ENCODE measurements at places on chromosomes 13 and 19.
A peak's percentile ranks its signal among the peaks of the same experiment; 100 is the strongest.

GRCh38 chr19:19185853-19186740 lies 5.9 kb downstream of the BORCS8 start:
- peak; percentile 57 for DNase-seq

DNA sequence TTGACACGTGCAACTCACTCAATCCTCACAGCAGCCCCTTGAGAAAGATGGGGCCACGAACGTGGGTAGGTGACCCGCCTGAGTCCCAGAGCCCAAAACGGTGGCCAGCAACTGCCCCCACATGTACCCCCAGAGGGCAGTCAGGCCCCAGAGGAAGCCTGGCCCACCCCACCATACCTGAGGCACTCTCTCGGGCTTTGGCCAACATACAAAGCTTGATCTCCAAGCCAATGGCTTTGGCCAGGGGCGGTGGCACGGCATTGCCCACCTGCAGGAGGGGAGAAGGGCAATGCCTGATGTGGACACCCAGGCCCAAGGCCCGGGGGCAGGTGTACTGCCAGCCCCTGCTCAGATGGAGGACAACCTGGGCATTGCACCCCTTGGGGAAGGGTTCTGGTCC lies 14.3 kb upstream of the EIF3G start:
- no peak for DNase-seq

DNA sequence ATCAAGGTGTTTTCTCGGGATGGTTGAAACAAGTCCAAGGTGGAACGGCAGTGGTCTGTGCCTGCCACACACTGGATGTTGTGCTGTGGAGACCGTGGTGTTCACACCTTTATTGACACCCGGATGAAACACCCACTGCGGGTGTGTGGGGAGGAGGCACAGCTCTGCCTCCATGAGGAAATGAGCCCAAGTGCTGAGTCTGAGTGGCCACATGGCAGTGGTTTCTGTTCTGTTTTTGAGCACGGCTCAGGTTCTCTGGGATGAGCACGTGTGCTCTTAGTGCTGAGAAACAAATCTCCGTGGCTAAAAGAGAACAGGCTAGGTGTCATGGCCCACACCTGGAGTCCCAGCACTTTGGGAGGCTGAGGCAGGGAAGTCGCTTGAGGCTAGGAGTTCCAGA lies 29.5 kb downstream of the UPF1 start:
- DNase-seq, result no peak

DNA sequence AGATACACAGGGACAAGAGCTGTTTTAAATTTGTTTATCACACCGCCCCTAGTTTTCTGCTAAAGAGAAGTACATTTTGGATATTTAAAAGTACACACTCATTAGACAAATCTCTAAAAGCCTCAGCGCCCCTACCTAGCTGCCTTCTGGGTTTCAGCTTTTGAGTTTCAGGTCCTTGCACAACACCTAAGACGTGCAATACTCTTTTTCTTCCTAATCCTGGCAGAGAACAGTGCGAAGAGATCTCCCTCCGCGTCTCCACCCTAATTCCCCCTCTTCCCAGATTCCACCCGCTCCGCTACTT lies 421 bp upstream of the KLF5 start:
- DNase-seq, result no peak

GRCh38 chr13:26819046-26819445 lies 58.5 kb upstream of the GPR12 start:
- no peak for DNase-seq

- no peak for DNase-seq
These were observed 7.4 kb downstream of the CCDC122 start for GRCh38 chr13:43872181-43872580.

DNA sequence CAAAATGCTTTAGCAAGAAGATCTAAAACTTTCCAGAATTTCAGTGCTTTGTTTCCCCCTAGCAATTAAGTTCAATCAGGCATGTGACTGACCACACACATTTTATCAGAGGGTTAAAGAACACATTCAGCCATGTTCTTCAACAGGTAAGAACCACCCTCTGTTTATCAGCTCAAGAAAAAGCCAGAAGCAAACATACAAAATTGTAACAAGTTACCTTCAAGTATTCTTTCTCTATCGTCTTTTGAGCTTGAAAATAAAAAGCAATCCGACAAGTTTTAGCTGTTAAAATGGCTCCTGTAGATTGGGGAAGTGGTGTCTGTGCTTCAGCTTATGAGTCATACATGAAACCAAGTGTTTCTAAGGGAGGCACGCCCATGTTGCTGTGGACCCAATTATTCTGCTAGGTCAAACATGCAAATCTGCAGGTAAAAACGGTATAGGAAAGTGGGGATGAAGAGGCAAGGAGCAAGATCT lies at the start of gene ELF1:
Gene ELF1, minus strand, starts transcription at position 306 of the 477 bp plus-strand sequence. CDS start 37,262 bp downstream, outside the sequence.
- peak; percentile 52 for DNase-seq

- DNase-seq, result no peak
These were observed 4.5 kb downstream of the SPART start for GRCh38 chr13:36341718-36342117.

GRCh38 chr13:77040835-77041234 lies 13.9 kb upstream of the FBXL3 start:
- DNase-seq, result no peak

GRCh38 chr19:40610396-40611064 lies 9.4 kb downstream of the LTBP4 start:
- peak; percentile 73 for DNase-seq

DNA sequence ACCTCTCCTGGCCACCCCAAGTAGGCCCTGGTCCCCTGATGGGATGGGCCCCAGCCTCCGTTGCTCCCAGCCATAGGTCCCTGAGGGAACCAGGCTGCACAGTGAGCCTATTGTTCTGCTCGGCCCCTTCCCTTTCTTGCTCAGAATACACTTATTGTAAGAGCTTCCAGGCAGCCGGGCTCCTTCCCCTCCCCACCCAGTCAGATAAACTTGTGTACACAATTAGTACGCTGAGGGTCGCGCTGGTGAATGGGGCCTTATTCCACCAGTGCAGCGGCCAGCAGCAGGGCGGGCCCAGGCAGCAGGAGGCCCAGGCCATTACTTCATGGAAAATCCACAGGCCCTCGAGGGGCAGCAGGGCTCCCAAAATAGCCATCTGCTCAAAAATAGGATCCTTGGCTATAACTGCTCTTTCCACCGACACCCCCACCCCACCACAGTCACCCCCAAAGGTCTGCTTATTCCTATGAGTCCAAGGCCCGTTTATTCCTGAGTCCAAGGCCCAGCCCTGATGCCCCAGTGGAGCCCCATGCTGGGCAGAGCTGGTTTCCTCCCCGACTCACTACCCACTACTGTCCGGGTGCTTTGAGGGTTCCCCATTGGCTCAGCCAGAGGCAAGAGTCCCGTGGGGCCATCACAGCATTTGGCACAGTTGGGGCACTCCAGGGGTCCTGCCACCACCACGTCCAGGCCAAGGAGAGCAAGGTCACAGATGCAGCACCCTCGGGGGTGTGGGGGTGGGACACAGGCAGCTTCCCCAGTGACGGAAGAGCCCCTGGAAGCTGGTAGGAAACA lies 22.1 kb downstream of the CAPN12 start:
- DNase-seq, result no peak

DNA sequence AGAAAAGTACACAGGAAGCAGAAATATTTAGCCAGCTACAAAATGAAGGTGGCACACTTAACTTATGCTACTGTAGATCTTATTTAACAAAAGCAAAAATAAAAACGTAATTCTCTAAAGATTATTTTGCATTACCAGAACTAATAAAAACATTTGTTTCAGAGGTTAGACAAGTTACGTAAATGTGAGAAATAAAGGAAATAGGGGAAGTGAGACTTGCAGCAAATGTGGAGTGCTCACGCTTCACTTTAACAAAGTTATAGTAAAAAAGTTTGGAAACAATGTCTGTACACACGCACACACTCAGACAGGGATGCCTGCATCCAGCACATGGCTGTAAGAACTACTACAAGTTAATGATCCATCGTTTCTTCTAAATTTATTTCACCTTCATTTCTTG lies 83.7 kb downstream of the NALCN start:
- no peak for DNase-seq

DNA sequence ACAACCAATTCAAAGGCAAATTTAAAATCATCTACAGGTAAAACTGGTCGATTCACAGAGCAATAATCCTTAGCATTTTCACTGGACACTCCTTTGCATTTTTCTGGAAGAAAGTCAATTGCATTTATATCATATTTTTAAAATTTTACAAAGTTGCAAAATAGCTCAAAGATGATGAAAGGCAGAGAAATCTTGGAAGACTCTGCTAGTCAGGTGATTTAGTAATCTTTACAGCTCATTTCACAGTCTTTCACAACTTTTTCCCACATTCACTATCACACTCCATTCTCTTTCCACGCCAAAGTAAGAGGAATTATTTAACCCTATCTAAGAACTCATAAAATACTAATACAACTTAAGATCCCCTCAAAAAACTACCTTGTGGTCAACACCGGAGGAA lies 1063.8 kb downstream of the EFNB2 start:
- no peak for DNase-seq

DNA sequence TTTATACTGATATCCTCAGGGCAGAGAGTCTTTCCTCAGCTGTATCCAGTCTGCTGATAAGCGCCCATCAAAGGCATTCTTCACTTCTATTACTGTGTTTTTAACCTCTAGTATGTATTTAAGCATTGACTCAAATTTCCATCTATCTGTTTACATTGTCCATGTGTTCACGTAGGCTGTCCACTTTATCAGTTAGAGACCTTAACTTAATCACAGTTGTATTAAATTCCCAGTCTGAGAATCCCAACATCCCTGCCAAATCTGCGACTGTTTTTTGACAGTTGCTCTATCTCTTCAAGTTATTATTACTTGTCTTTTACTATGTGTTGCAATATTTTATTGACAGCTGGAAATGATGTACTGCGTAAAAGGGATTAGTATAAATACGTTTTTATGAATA lies 1613.7 kb upstream of the MIR17HG start:
- DNase-seq, result no peak

GRCh38 chr13:24687611-24688010 lies 7.4 kb downstream of the ATP12A start:
- no peak for DNase-seq

DNA sequence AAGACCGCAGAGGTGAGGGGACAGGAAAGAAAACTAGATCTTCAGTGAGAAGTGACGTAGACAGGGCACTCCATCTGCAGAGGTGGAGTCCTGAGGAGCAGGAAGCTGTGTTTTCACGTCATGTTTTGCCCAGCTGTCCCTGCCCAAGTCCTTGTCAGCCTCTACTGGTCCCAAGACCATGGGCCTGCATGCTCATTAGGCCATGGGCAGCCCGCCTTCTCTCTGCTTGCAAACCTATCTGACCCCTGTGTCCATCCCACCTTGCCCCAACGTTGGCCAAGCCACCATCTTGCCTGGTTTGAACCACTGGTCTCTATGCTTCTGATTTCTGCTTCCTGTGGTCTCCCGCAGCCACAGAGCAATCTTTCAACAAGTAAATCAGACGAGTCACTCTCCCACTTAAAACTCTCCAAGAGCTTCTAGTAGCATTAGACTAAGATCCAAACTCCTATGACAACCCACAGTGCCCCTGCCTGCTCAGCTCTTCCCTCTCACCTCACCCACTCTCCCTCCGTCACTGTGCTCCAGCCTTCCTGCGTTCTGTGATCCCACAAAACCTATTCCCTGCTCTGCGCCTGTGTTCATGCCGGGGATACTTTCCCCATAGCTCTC lies 18.6 kb upstream of the CCNE1 start:
- DNase-seq, result no peak

DNA sequence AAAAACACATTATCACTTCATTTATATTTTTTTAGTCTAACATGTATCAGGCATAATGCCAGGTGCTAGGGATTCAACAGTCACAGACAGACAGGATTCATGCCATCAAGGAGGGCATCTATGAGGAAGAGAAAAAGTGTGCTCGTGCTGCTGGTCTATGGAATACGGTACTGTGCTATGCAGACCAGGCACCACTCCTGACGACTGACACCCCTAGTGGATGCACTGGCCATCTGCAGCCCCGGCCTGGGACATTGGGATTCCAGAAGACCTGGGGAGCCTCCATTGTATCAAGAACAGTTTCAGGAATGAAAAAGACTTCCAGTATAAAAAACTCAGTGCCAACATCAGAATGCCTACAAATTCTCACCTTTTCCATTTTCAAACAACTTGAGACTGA lies 94.0 kb downstream of the KLF12 start:
- DNase-seq, result no peak

- DNase-seq, result no peak
These were observed 33.0 kb downstream of the IL12RB1 start for GRCh38 chr19:18053576-18054219.

DNA sequence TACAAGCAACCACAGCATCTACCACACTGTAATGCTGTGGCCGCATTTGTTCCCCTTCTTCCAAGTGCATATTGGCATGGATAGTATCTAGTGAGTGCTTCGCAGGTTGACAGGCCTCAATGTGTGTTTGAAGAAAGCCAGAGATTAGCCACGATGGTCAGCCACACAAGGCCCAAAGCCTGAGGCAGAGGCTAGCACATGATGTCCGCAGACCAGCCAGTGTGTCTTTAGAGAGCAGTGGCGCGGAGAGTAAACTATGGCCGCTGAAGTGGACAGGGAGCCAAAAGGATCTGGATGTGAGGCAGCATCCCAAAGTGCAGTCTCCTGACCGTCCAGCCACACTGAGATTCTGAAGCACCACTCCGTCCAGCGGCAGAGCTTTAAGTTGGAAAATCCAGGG lies 36.0 kb downstream of the BRD4 start:
- DNase-seq, result no peak

DNA sequence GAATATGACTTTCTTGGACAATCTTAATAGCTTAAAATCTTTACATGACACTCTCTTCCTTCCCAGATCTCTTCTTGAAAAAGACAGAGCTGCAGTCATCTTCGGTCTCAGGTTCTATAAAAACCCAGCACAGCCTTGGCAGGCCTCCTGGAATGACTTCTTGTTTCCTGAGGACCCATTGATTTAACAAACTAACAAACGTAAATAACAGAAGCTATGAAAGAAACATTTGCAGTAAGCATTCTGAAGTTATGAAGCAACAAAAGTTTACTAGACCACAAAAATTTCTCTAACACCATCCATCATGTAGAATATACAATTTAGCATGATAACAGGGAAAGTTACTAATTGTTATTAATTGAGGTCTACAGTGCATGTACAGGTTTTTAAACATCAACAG lies 62.8 kb upstream of the STARD13 start:
- DNase-seq, result no peak

- DNase-seq, result no peak
These were observed 300.5 kb downstream of the NALCN start for GRCh38 chr13:101115762-101116171.

DNA sequence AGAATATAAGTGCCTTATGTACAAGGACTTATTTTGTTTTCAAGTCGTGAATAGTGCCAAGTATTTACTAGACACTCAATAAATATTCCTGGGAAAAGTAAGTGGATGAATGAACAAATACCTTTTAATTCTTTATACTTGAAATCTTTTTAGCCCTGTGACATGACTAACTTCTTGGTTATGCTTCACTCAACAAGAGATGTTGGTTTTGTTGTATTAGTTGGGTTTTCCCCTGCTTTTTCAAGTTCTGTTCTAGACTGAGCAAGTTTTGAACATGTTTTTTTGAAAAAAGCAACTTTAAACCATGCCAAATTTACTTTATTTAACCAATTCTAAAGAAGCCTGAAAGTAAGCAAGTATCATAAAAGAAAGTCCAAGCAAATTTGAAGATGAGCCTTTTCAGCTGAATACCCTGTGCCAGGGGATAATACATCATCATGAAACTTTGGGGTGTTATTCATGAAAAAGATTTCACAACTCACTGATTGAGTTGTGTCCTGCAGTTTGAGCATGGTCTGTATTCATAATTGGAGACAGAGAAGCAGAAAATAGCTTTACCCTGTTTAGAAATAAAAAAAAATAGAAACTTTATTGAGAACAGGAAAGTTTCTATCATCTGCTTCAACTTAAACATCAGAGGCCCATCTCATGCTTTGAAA lies 11.1 kb downstream of the LMO7 start:
- DNase-seq, result no peak

GRCh38 chr19:41175801-41176777 lies 16.9 kb upstream of the CYP2S1 start:
- peak; percentile 30 for DNase-seq

Measured in activated CD4-positive, alpha-beta T cell treated with anti-CD3 and anti-CD28 coated beads, Interleukin-2, amount 50 U/mL, for 1 hour (primary cell).